Activated T-cell treated with anti-CD3 and anti-CD28 coated beads, Interleukin-2, amount 50 U/mL, for 48 hours (primary cell): ENCODE measurements at places on chromosomes 5 and 9.
A peak's percentile ranks its signal among the peaks of the same experiment; 100 is the strongest.

GRCh38 chr5:157740229-157740610 lies 3.3 kb upstream of the LSM11 start:
- no peak for DNase-seq

GRCh38 chr9:98124637-98125426 lies 5.8 kb upstream of the TRIM14 start:
- no peak for DNase-seq

DNA sequence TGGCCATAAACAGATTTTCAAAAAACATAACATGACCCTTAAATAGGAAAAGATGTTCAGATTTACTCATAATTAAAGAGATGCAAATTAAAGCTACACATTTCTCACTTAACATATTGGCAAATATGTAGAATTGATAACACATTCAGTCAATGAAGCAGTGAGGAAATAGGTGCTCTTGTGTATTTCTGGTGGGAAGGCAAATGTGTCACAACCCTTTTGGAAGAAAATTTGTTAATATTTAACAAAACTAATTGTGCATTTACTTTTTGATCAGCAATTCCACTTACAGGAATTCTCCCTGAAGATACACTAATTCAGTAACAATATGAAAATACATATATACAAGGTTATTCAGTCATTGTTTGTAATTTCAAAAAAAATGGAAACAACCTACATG lies 68.1 kb downstream of the FBXW11 start:
- DNase-seq: no peak

DNA sequence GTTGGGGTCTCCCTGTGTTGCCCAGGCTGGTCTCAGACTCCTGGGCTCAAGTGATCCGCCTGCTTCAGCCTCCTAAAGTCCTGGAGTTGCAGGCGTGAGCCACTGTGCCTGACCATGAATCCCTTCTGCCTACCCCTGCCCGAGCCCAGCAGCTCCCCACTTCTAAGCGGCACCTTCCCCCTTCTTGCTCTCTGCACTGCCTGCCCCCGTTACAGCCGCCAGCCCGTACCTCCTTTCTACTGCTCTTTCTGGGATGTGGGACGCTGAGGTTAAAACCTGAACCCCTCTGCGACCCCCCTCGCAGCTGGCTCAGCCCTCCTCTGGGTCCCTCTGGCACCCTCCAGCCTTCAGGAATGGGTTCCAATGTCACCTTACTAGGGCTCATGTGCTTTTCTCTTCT lies 249.6 kb downstream of the PBX3 start:
- DNase-seq: no peak

DNA sequence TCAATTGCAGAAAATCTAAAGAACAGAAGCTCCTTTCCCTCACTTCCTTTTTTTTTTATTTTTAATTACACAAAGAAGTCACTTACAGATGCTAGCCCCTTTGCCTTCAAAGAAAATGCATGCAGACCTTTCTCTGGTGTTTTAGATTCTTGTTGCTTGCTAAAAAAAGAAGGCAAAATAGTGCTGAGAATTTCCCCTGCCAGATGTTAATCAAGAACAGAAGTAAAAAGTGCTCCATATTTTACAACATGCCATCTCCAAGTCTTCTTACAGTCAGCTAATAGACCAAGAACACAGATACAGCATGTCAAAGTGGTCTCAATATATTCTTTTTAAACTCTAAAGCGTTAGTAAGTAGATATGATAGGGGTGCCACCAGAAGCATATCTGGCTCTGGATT lies 142.8 kb upstream of the RGMB start:
- no peak for DNase-seq

GRCh38 chr5:159106193-159106568 lies 6.5 kb upstream of the EBF1 start:
- peak; percentile 43 for DNase-seq

DNA sequence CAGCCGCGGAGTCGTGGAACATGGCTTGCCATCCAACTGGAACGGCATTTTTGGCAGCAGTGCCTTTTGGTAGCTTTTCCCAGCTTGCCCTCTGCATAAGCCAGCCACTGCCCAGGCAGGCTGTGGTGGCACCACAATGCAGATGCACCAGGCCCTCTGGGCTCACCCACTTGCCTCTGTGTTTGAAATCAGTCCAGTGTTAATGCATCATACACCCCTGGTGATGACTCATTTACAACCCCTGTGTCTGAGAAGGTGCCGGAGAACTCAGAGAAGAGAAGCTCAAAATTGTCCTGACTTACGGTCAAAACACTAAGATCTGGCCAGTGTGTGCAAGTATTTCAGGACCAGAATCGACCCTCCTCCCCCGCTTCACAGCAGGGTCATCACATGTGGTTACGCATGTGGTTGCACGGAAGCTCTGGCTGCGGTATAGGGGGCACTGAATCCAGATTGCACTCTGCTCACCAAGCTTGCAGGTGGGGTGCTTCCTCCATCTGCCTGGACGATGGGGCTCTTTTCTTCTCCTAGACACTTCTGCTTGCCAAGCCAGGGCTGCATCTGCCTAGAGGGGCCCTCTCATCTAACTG lies 66.5 kb upstream of the SMIM15 start:
- peak; percentile 20 for DNase-seq

- DNase-seq: no peak
Observed at GRCh38 chr5:73387149-73387591, 61.4 kb downstream of the FOXD1 start.

GRCh38 chr5:158380661-158381060 lies 521.7 kb upstream of the CLINT1 start:
- no peak for DNase-seq

DNA sequence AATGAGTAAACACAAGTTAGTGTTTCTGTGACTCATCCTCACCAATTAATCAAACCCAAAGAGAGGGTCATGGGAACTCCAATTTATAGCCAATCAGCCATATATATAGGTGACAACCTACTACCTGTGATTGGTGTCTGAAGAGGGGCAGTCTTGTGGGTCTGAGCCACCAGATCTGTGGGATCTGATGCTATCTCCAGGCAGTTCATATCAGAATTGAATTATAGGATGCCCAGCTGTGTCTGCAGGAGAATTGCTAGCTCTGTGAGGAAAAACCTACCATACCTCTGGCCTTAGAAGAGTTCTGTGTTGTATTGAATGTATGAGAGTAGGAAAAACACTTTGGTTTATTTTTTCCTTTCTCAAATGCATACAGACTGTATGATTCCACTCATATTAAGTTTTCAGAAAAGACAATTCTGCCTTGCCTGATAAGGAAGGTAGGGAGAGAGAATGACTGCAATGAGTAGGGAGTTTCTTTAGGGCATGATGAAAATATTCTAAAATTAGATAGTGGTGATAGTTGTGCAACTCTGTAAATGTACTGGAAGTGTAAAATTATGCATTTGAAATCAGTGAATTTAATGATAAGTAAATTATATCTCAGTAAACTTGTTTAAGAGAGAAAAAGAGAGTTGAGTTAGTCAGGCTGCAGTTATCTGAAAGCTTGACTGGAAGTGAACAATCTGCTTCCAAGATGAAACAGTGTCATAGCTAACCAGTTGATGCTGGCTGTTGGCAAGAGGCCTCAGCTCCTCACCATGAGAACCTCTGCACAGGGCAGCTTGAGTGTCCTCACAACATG lies 274.9 kb downstream of the AUH start:
- peak; percentile 11 for DNase-seq

- DNase-seq: no peak
Observed at GRCh38 chr5:2066373-2066772, 183.6 kb upstream of the IRX4 start.

GRCh38 chr5:140631036-140631417 lies 1.9 kb downstream of the CD14 start:
- DNase-seq: no peak

DNA sequence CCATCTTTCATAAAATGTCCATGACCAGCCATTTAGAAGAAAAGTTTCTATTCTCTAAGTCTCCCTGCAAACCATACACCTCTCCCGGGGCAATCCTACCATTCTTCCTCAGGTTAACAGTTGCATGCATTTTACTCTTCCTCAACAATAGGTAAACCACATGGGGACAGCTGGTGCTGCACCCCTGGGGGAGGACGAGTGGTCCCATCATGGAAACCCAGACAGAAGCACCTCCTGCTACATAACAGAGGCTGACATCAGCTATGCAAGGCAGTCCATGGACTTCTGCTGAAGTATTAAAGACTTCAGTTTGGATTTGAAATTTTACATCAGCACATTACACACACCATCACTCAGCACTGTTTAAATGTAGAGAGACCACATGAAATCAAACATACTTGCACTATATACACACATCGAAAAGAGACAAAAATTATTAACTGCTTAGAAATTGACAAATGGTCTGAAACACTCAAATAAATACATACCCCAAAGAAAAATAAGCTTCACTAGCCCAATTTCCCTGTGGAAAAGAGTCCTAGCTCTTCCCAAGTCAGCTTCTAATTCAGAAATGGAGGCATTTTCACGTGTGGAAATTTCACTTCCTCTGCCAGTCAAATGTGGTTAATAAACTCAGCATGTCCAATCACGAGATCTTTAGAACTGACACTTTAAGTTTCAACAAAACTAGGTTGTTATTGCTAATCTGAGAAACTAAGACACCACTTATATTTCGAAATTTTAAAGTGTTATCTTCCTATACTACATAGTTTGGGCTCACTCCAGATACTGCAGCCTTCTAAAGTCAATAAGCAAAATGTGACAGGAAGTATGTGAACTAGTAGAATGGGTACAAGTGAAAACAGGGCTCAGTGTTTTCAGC lies 173.4 kb downstream of the ROR2 start:
- DNase-seq: no peak

DNA sequence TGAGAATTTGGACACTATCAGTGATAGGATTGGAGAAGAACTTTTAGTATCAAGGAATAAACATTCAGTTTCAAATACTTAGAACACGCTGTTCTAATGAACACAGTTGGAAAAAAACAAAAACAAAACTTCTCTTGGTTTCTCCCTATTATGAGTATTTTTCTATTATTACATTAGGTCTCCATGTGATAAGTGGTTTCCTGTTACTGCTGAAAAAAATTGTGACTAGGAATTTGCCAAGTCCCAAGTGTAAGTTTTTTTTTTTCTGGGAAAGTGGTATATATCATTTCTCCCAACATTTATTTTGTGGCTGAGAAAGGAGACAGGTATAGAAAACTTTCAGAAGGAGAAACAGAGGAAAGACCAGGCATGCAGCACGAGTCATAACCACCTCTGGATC lies 41.1 kb downstream of the PCSK1 start:
- no peak for DNase-seq

GRCh38 chr5:36531401-36531800 lies 75.0 kb upstream of the SLC1A3 start:
- DNase-seq: no peak
